NCI-H748 treated with DMSO at 0.1 percent for 48 hours (cell line): ENCODE measurements at places on chromosomes 11 and 22.

DNA sequence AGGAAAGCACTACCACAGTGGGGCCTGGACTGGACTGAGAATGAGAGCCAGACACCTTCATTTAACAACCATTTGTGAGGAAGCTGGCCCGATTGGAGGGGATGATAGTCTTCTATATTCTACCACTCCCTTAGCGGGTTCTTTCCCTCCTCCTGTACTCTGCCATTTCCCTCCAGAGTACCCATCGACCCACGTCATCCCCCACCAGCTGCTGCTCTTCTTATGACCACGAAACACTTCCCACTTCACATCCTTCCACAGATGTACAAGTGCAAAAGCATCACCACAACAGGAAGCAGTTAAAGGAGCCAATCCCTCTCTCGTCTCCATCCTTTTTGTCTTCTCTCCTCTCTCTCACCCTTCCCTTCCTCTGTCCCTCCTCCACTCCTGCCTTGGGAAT is 18.0 kb upstream of the UBASH3B start:
- no peak for DNase-seq

DNA sequence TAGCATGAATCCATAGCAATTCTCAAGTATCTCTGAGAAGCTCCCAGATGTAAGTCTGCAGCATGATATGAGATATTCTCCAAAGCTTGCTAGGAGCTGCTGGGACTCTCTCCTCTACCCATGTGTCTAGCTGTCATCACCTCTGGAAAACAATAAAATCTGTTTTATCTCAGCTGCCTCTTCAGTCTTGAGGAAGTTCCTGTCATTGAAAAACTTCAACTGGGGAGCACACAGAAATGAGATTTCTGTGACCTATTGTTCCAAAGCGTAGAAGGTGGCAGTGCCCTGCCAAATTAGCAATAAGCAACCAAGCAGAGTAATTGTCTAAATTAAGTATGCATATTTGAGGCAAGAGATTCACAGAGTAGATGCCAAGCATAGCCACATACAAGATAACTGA is 1380.6 kb upstream of the RAG2 start:
- DNase-seq: no peak

- no peak for DNase-seq
Measured at GRCh38 chr11:134097166-134097565, 28.3 kb downstream of the JAM3 start.

- no peak for DNase-seq
Measured at GRCh38 chr11:61667684-61668305, 12.4 kb upstream of the DAGLA start.

GRCh38 chr11:848380-848931 is 5.8 kb downstream of the TSPAN4 start:
- DNase-seq: no peak

- no peak for DNase-seq
Measured at GRCh38 chr11:1498262-1498661, 11.7 kb upstream of the MOB2 start.

GRCh38 chr22:41812805-41813545 is 12.5 kb downstream of the CCDC134 start:
- DNase-seq: no peak

GRCh38 chr11:9201372-9202162 is 63.6 kb downstream of the DENND5A start:
- DNase-seq: no peak

- no peak for DNase-seq
Measured at GRCh38 chr22:34886812-34887211, 179.1 kb upstream of the ISX start.

DNA sequence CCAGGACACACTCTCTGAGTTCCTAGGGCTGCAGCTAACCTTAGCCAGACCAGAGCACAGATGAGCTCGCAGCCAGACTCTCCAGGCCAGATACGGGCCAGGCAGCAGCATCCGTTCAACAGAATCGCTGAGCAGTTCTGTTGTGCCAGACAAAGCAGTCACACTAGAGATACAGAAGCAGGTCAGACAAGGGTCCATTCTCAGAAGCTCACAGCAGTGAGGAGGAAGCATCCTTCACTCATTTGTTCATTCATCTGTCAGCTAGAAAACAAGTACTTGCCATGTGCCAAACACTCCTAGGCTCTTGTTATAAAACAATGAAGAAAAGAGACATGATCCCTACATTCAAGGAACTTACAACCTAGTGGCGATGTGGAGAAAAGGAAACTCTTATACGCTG is 2.6 kb downstream of the LMO2 start:
- no peak for DNase-seq

DNA sequence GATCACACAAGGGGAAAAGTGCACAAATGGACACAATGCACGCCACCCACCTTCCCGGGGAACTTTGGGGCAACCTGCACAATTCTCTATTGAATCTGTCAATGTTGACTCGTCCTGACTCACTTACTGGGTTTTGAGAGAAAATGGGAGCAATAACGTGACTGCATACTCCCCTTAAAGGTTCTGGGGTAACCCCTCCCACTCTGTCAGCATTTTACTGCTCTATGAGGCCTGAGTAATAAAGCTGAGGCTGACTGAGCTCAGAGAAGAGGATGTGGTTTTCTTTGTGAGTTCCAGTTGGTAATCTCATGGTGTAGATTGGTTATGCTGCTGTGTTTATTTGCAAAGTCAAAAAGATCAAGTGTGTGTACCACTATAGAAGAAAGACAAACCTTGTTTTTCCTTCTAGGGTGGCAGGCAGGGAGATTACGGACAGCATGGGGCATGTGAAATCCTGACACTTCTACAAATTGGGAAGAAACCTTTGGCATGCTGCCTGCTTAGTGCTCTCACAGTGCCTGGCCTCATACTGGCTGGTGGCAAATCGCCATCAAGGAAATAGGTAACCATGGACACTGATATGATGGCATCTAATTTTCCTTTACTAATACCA is 16.1 kb upstream of the APOA1 start:
- DNase-seq: no peak

- DNase-seq: no peak
Measured at GRCh38 chr11:131914361-131914774, 544.0 kb downstream of the NTM start.

DNA sequence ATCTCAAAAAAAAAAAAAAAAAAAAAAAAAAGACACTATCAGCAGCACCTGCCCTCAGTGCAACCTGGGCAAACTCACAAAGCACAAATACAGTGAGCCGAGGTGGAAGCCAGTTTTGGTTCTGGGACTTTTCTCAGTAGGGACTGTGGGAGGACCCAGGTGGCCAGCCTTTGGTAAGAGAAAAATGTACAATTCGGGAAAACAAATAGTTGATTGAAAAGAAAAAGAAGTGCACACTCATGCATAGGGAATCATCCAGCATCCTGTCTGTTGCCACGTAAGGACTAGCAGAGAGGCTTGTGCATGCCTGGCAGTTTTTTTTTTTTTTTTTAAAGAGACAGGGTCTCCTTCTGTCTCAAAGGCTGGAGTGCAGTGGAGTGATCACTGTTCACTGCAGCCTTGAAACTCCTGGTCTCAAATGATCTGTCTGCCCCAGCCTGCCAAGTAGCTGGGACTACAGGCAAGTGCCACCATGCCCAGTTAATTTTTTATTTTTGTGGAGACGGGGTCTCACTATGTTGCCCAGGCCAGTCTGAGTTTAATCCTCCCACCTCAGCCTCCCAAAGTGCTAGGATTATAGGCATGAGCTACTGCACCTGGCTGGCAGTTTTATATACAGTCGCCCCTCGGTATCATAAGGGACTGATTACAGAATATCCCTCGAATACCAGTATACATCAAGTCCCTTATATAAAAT is 36.7 kb downstream of the TPST2 start:
- DNase-seq: no peak
